ENCODE measurements at places on chromosomes 3 and 15. TPM values are rescaled to one million over a fixed set of nuclear protein-coding genes. Genes with fewer than 3 reads are reported as not detected.
A peak's percentile ranks its signal among the peaks of the same experiment; 100 is the strongest.

GRCh38 chr3:191176038-191176785 is 22.8 kb upstream of the OSTN start:
- H3K36me3 ChIP-seq: no peaks in the 10 kb centered on the region
- H3K27ac ChIP-seq: no peak overlapping the region
- no peaks in the 10 kb centered on the region for H3K27me3 ChIP-seq
- DNase-seq: no peak

Gene MEIS2
- total RNA-seq: 73.7 TPM

Gene SCN11A
- total RNA-seq: 0.17 TPM

DNA sequence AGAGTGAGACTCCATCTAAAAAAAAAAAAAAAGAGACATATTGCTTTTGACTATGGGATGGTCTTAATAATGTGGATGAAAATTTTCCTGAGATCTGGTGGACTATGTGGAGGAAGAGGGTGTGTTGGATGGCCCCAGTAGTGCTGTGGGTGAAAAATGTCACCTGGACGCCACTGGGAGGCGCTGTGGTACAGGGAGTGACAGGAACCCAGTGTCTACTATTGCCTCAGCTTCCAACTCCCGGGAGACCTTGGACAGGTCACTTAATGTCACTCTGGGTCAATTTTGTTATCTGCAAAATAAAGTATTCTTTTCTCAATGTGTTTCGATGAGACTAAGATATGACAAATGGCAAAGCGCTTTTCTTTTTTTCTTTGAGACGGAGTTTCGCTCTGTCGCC is 27.7 kb upstream of the DCP1A start:
- H3K27me3 ChIP-seq: no peaks in the 10 kb centered on the region
- DNase-seq: peak; percentile 29
- no peaks in the 10 kb centered on the region for H3K36me3 ChIP-seq
- H3K4me1 ChIP-seq: no peaks in the 10 kb centered on the region
- no peak overlapping the region for H3K27ac ChIP-seq

DNA sequence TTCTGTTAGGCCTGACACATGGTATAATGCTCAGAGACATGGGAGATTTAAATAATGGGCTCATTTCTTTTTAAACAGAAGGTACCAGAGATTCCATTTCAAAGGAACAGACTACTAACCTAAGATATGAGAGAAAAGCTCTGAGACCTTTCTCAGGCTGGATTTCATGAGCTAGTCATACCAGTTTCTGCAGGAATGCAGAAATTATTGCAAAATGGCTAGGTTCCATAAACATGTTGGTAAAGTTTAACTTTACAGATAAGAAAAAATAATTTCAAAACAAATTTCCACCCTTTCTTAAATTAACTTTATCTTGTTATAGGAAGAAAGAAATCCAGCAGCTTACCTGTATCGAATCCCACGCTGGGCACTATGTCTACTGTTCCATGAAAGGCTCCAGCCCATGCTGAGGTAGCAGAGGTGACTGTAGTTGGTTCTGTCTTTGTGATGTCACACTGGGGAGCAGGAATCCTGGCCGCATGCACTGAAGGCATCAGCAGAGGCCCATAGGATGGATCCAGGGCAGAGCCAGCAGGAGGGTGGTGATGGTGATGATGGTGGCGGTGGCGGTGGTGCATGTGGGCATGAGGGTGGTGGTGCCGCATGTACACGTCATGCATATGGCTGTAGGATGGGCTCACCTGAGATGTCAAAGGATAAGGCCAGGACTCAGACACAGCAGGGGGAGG is 22.6 kb downstream of the VGLL3 start:
- H3K36me3 ChIP-seq: no peaks in the 10 kb centered on the region
- H3K4me3 ChIP-seq: no peak overlapping the region
- H3K27ac ChIP-seq: no peak overlapping the region

Gene FRMD5
- 0.13 TPM for total RNA-seq

- no peak overlapping the region for H3K4me3 ChIP-seq
- peak; percentile 61 for DNase-seq
- no peaks in the 10 kb centered on the region for H3K36me3 ChIP-seq
- peaks cover 21% of the 10 kb centered on the region for H3K4me1 ChIP-seq
- no peaks in the 10 kb centered on the region for H3K27me3 ChIP-seq
Observed at GRCh38 chr15:93479715-93480114, 390.7 kb upstream of the RGMA start.

DNA sequence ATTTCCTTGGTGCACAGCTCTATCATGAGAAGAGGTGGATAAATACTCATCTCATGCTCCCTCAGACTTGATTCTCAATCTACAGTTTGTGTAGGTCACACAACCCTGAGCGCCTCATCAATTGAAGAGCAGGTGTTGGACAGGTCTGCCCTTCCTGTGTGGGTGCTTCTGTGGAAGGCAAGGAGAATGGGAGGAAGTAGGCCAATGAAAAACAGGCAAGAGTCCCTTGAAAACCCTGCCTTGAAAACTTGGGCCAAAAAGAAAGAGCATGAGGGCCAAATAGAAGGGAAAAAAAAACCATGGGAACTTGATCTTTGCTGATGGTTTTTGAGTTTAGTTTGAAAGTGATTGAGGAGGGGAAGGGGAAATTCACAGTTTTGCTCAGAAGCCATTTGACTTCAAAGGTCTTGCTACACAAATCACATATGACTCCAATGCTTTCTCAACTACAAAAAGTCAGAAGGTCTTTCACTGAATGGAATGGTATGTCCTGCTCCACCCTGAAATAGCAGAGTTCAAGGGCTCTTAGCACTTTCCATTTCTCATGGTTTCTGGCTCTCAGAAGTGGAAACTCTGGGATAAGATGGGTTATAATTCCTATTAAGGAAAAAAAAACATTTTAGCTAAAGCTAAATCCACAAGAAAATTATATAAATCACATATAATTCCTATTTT is 37.2 kb upstream of the TM4SF1 start:
- H3K27me3 ChIP-seq: no peaks in the 10 kb centered on the region
- no peak for DNase-seq
- peaks cover 6% of the 10 kb centered on the region for H3K4me1 ChIP-seq
- H3K4me3 ChIP-seq: no peak overlapping the region
- no peaks in the 10 kb centered on the region for H3K36me3 ChIP-seq

- no peak for DNase-seq
- H3K27ac ChIP-seq: peak overlapping the region; percentile 55
- no peaks in the 10 kb centered on the region for H3K27me3 ChIP-seq
- no peak overlapping the region for H3K4me3 ChIP-seq
- H3K36me3 ChIP-seq: no peaks in the 10 kb centered on the region
Observed at GRCh38 chr3:49255718-49256511, 21.1 kb downstream of the C3orf62 start.

Gene C3orf22
- total RNA-seq: not detected

DNA sequence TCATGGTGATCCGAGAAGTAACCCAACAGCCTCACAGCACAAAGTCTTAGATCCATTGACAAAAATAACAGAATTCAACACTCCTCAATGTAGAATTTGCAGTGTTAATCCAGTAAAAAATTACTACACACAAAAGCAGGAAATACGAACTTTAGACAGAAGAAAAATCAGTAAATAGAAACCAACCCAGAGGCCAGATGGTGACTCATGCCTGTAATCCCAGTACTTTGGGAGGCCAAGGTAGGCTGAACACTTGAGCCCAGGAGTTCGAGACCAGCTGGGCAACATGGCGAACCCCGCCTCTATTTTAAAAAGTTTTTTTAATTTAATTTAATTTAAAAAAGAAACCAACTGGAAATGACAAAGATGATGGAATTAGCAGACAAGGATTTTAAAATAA is 36.1 kb downstream of the SELENOT start:
- no peak overlapping the region for H3K27ac ChIP-seq
- no peak overlapping the region for H3K4me3 ChIP-seq
- H3K36me3 ChIP-seq: no peaks in the 10 kb centered on the region
- H3K4me1 ChIP-seq: no peaks in the 10 kb centered on the region
- no peak for DNase-seq
- H3K27me3 ChIP-seq: no peaks in the 10 kb centered on the region

DNA sequence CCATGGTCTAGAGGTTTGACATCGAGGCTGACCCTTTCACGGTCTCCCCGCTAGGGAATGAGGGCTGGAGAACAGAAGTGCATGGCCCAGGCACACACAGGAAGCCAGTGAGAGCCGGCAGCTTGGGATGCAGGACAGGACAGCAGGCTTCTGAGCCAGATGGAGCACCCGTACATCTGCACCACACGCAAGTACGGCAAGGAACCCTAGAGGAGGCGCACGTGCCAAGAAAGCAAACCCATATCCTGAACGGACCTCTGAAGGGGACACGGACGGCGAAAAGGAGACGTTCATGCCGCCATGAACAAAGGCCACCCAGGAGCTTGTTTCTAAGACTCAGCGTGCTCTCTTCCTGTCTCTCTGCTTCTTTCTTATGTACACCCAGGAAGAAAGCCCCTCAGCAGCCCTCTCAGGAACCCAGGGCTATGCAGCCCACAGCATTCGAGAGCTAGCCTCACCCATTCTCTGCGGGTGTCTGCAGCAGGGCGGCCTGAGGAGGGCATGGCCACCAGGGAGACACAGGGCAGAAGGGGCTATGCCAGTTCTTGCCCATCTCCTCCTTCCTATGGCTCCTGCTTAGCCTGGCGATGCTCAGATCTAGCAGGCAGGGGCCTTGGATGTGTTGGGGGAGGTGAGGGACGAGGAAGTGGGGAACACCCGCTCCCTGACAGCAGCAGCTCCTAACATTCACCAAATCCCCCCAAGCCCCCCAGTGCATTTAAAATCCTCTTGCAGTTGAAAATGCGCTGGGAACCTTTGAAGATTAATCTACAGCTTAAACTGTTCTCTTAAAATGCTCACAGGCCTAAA is 81.3 kb downstream of the PCSK6 start:
- H3K36me3 ChIP-seq: no peaks in the 10 kb centered on the region
- peaks cover 4% of the 10 kb centered on the region for H3K4me1 ChIP-seq
- DNase-seq: no peak

GRCh38 chr15:63256433-63257274 is 20.8 kb upstream of the APH1B start:
- H3K27me3 ChIP-seq: no peaks in the 10 kb centered on the region
- peaks cover 2% of the 10 kb centered on the region for H3K4me1 ChIP-seq
- H3K4me3 ChIP-seq: no peak overlapping the region
- H3K27ac ChIP-seq: no peak overlapping the region
- no peak for DNase-seq

DNA sequence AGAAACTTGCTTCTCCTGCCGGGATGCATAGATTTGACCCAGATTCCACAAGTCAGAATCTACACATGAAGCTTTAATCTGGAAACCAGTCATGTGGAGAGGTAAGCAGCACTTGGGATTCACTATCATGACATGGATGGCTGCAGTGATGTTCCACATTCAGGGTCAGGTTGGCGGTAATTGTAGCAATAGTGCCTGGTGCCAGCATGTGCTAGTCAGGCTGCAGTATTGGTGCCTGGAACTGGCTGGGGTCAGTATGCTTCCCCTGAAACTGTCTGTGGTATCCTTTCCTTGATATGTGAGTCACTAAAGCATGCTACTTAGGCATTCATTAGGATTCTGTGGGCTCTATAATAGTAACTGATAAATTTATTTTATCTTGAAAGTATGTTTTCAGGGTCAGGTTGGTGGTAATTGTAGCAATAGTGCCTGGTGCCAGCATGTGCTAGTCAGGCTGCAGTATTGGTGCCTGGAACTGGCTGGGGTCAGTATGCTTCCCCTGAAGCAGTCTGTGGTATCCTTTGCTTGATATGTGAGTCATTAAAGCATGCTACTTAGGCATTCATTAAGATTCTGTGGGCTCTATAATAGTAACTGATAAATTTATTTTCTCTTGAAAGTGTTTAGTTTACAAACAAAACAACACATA is 1439.2 kb downstream of the ZPLD1 start:
- H3K27me3 ChIP-seq: no peaks in the 10 kb centered on the region
- no peaks in the 10 kb centered on the region for H3K4me1 ChIP-seq
- no peaks in the 10 kb centered on the region for H3K36me3 ChIP-seq
- DNase-seq: no peak

- DNase-seq: no peak
- H3K36me3 ChIP-seq: no peaks in the 10 kb centered on the region
- H3K4me1 ChIP-seq: no peaks in the 10 kb centered on the region
- H3K27me3 ChIP-seq: no peaks in the 10 kb centered on the region
- H3K27ac ChIP-seq: no peak overlapping the region
- H3K4me3 ChIP-seq: no peak overlapping the region
Observed at GRCh38 chr3:150871192-150871591, 34.0 kb downstream of the MINDY4B start.

GRCh38 chr15:52858782-52859176 is 68.6 kb upstream of the ONECUT1 start:
- no peaks in the 10 kb centered on the region for H3K27me3 ChIP-seq
- H3K27ac ChIP-seq: no peak overlapping the region
- H3K4me1 ChIP-seq: no peaks in the 10 kb centered on the region
- DNase-seq: no peak
- no peak overlapping the region for H3K4me3 ChIP-seq

GRCh38 chr3:128618398-128618726 is 32.3 kb downstream of the RPN1 start:
- H3K36me3 ChIP-seq: no peaks in the 10 kb centered on the region
- H3K4me3 ChIP-seq: peak overlapping the region; percentile 94
- H3K4me1 ChIP-seq: peaks cover 13% of the 10 kb centered on the region
- no peak for DNase-seq
- no peaks in the 10 kb centered on the region for H3K27me3 ChIP-seq

DNA sequence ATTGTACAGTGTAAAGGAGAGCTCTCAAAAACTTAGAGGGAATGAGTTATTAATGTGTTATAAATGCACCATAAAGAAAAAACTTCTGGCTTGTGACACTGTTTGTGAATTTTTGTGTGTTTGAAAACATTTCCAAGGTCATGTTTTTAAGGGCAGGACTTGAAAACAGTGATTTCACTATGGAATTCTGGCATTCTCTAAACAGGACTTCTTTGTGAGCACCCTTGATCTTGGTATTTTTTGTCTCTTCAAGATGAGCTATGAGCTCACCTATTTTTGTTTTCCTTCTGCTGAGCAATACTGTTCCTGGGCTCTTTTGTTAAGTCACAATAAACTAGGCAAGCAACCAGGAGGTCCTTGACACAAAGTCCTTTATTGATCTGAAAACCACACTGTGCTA is 284.4 kb downstream of the RBMS3 start:
- no peaks in the 10 kb centered on the region for H3K36me3 ChIP-seq
- H3K27ac ChIP-seq: no peak overlapping the region
- peaks cover 3% of the 10 kb centered on the region for H3K4me1 ChIP-seq

DNA sequence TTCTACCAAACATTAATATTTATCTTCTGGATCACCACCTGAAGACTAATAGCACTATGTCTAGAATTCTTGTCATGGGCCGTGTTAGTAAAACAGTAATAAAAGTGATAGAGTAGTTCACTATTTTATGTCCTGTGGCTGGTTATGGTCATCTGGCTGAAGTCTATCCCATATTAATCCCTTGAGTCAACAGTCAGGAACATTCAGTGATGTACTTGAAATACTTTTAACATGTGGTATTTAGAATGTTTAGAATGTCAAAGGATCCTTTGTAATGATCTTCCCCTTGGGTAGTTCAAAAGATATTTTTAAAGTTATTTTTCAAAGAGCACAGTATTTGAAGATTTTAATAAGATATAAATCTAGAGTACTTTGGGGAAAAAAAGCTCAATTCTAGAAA is 117.0 kb downstream of the MBNL1 start:
- H3K27ac ChIP-seq: no peak overlapping the region
- no peak for DNase-seq
- peaks cover 4% of the 10 kb centered on the region for H3K4me1 ChIP-seq
- no peaks in the 10 kb centered on the region for H3K36me3 ChIP-seq

Gene SUMF1
- total RNA-seq: 48.0 TPM

Data from ovary (tissue), 10 donors.